ENCODE measurements at places on chromosomes 7 and 10. TPM values are rescaled to one million over a fixed set of nuclear protein-coding genes. Genes with fewer than 3 reads are reported as not detected.
A peak's percentile ranks its signal among the peaks of the same experiment; 100 is the strongest.

CFAP43 gene
- total RNA-seq, result 0.18 TPM

SP4 gene
- 4.5 TPM for total RNA-seq

TRIM50 gene
- total RNA-seq, result not detected

PLAU gene
- 0.21 TPM for total RNA-seq

DMBT1 gene
- 0.39 TPM for total RNA-seq

MYL7 gene
- not detected for total RNA-seq

CRHR2 gene
- total RNA-seq, result not detected

AGAP5 gene
- total RNA-seq, result 2.8 TPM

- DNase-seq, result no peak
These were observed 2.8 kb upstream of the LRMDA start for GRCh38 chr10:75428434-75429158.

DNA sequence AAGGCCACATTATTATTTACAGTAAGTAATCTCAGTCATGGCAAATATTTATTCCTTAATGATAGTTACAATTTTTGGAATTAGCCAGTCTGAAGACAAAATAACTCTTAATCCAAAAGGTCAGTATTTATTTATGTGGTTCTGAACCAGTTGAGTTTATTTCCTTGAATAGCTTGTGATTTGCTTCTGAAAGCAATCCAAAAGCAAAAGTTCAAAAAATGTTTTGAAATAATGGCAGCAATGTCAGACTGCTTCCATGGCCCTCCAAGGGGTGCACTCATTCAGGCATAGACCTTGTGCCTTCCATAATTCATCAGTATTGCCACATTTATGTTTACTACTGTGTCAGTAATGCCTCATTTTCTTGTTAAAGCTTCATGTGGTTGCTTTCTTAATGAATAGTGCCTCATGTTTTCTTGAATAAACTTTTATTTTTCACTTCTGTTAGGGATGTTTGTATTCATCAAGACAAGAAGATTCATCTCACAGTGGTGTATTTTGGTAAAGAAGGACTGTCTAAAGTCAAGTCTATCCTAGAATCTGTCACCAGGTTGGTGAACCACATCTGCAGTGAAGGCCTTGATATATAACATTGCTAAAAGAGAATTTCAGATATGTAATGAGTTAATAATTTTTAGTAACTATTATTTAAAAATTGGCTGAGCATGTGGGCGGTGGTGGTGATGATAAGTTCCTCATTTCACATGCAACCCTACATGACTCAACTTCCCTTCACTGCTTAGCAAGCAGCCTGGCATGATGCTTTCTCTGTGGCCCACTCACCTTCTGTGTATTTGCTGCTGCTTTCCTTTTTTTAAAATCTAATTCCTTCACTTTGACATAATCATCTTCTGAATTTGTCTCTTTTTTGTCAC is 22.0 kb downstream of the CSGALNACT2 start:
- no peak for DNase-seq

DNA sequence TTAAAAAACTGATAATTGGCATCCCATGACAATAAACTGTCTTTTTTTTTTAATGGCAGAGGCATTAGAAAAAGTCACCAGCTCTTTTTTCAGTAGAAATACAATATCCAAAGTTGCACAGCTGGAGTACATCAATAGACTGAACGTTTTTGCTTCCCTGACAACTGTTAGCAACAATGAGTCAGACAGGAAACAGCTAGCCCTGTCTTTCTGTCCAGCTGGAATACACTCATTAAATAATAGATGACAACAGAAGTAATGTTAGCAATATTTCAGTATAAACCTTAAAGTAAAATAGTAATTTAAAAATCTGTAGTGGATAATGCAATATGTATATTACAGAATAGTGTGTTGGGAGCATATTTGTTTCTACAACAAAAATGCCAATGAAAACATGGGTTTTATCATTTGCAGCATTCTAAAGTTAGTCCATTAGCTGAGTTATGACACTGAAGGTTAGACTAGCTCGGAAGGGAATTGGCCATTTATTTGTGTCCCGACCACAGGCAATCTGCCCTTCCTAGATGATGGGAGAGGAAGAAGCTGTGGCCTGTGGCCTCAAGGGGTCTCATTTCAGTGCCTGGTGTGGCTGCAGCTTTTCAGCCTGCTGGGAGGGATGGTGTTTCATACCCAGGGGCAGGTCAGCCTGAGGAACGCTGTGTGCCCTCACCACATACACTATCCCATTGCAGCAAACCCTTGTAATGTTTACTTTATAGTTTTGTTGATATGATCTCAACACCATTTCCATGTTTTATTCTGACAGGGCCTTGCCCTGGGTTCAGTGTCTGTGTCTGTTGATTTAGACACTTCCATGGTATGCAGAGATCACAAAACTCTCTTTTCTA is 173.3 kb downstream of the SLC16A9 start:
- no peak for DNase-seq

DNA sequence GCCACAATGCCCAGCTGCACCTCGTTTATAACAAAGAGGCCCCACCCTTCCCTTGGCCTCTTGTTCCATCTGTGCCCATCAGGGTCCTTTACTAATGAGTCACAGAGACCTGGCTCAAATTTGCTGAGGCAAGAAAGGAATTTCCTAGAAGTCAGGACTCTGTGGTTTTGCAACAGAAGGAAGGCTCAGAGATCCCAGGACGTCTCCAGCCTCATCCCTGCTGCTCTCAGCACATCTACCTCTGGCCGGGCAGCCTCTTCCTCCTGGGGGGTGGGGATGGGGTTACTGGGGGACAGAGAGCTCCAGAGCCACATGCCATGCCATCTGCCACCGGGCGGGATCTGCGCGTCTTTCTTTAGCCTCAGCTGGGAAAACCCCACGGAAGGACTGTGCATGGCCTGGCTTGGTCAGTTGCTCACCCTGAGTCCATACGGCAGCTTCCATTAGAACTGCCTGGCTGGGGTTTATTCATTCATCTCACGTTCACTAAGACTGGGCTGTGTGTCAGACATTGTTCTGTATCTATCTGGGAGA is 41.9 kb upstream of the PSMG3 start:
- DNase-seq, result no peak

DNA sequence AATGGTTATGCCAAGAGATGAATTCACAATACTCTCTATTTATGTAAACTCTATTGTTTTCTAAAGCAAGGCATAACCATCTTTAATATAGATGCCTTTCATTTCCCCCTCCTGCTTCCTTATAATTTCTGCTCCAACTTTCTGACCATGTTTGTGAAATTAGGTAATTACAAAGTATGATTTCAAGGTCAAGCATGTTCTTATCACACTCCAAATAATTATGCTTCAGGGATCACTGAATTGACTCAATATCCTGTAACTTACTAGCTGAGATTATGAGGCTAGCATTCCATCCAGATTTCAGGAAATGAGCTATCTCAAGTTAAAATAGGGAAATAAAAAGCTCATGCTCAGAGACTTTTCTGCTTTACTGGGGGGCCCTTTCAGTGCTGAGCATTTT is 655.9 kb upstream of the IGFBP3 start:
- no peak for DNase-seq

DNA sequence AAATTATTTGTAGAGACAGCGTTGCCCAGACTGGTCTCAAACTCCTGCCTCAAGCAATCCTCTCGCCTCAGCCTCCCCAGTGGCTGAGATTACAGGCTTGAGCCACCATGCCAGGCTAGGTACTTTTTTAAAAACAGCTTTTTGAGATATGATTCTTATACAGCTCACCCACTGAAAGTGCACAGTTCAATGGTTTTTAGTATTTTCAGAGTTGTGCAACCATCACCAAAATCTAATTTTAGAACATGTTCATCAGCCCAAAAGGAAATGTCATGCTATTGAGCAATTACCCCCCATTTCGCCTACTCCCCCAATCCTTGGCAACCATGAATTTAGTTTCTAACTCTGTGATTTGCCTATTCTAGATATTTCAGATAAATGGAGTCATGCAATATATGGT is 73.7 kb downstream of the EVX1 start:
- no peak for DNase-seq

GRCh38 chr7:145732521-145732920 is 384.1 kb upstream of the CNTNAP2 start:
- no peak for DNase-seq

DNA sequence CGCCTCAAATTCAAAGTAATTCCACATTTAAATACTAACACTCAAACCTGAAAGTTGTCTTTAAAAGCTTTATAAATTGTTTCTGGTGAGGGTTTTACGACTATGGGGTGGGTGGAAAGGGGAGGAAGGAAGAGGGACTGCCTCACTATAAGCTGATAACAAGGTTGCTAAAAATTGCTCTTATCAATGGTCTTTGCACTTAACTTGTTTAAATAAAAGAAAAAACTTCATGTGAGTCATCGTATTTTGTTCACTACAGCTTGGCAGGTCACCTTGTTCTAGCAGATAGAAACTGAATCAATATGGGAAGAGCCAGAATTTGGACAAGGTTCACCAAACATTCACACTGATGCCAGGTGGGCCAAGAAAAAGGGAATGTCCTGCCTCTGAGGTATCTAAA is 129.2 kb downstream of the TES start:
- no peak for DNase-seq

GRCh38 chr7:121081327-121081936 is 92.9 kb downstream of the CPED1 start:
- peak; percentile 84 for DNase-seq

GRCh38 chr7:35781200-35781701 is 19.6 kb upstream of the SEPTIN7 start:
- DNase-seq, result no peak

DNA sequence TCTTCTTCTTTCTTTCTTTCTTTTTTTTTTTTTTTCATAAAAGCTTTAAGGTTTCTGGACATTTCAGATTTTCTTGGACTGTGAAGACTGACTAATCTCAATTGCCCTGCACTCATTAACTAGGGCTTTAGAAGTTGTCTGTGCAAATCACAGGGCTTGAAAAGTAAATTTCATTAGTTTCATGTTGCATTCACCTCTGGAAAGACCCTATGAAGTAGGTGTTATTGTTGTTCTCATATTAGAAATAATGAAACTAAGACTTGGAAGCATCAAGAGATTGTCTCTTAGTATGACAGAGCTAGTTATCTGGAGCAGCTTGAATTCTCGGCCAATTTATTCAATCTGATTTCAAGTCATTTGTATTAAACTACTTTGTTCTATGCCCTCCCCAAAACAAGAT is 28.2 kb upstream of the SEMA3D start:
- DNase-seq, result no peak

GRCh38 chr7:90242369-90243168 is 2.4 kb upstream of the CFAP69 start:
- no peak for DNase-seq

GRCh38 chr10:22666287-22667092 is 47.9 kb downstream of the PIP4K2A start:
- peak; percentile 43 for DNase-seq

DNA sequence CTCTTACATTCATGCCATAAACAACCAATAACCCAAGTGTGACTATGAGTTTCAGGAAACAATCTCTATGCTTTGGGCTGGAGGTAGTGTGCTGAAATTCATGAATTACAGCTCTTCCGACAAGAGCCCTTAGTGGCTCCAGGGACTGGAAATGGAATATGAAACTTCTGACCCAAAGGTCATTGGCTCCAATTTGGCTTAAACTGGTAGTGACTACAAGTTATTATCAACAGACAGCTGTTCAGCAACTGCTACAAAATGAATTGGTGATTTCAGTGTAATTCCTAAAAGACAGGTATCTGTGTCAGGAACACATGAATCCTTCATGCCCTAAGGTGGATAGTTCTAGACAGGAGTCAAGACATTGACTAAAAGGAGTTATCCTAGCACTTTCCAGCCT is 745.4 kb downstream of the PHTF2 start:
- DNase-seq, result no peak

- no peak for DNase-seq
These were observed 947 bp downstream of the HOXA3 start for GRCh38 chr7:27151341-27151930.

DNA sequence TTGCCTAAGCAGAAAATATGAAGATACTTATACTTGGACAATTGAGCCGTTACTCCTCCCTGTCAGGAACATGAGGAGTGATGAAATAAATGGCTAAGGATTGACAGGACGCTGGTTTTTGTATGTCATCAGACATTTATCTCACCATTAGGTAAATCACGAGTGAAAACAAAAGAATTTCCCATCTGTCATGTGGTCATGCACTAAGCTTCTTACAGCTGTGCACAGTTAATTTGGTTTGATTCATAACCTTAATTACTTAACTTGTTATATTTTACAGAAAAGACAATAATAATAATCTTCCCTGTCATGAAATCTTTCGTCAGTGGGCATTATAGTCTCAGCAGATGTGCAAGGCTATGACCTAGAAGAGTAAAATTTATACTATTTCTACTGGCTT is 266.5 kb downstream of the HGF start:
- no peak for DNase-seq

- DNase-seq, result no peak
These were observed 115.1 kb downstream of the SRI start for GRCh38 chr7:88104732-88105131.

DNA sequence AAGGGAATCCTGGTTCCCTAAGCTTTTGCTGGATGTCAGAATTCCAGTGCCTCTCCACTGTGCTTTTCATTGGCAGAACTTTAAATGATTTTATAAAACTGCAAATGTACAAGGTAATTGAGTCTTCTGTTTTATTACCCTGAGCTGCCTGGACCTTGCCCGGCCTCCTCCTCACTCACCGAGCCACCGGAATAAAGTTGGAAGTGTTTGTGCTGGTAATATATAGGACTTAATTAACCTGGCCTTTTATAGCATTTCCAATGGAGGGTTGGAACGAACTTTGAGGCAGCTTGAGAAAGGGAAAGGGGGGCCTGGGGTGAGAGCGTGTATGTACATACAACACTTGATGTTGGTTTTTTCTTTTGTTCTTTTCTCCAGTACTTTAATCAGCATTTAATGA is 43.4 kb downstream of the ZNF503 start:
- no peak for DNase-seq

- DNase-seq, result no peak
These were observed 302.0 kb downstream of the ETV1 start for GRCh38 chr7:13687500-13687899.

GRCh38 chr7:41466760-41467384 is 236.0 kb downstream of the INHBA start:
- no peak for DNase-seq

- no peak for DNase-seq
These were observed 220.3 kb downstream of the EBF3 start for GRCh38 chr10:129743738-129744133.

GRCh38 chr10:74949034-74949832 is 122.8 kb downstream of the KAT6B start:
- no peak for DNase-seq

GRCh38 chr10:102066399-102067088 is 1.4 kb downstream of the HPS6 start:
- DNase-seq, result no peak

GRCh38 chr10:14435976-14436632 is 105.4 kb upstream of the FRMD4A start:
- no peak for DNase-seq

Data from HT-29 (cell line).